ENCODE measurements at places on chromosomes 7 and 10.

- DNase-seq, result no peak
Measured at GRCh38 chr7:123944395-123944794, 19.4 kb downstream of the SPAM1 start.

GRCh38 chr7:1646957-1647891 is 22.9 kb upstream of the ELFN1 start:
- no peak for DNase-seq

- DNase-seq, result peak; percentile 39
Measured at GRCh38 chr7:108454674-108455550, 1.3 kb downstream of the NRCAM start.

- DNase-seq, result no peak
Measured at GRCh38 chr7:22681852-22682657, 44.9 kb upstream of the IL6 start.

DNA sequence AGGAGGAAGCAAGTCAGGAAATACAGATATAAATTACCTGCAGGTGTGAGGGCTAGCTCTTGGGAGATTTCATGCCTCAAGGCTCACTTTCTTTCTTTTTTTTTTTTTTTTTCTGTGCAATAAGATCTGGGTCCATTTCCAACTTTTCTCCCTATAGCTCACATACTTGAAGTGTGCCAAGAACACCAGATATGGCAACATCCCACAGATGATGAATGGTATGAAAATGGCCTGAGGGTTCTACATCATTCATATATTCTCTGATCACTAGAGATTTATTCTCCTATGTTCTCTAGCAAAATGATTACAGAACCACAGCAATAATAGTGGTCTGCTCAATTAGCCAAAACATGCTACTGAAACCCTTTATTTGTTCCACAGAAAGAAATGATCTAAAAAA is 117.2 kb downstream of the LRRTM3 start:
- DNase-seq, result no peak

DNA sequence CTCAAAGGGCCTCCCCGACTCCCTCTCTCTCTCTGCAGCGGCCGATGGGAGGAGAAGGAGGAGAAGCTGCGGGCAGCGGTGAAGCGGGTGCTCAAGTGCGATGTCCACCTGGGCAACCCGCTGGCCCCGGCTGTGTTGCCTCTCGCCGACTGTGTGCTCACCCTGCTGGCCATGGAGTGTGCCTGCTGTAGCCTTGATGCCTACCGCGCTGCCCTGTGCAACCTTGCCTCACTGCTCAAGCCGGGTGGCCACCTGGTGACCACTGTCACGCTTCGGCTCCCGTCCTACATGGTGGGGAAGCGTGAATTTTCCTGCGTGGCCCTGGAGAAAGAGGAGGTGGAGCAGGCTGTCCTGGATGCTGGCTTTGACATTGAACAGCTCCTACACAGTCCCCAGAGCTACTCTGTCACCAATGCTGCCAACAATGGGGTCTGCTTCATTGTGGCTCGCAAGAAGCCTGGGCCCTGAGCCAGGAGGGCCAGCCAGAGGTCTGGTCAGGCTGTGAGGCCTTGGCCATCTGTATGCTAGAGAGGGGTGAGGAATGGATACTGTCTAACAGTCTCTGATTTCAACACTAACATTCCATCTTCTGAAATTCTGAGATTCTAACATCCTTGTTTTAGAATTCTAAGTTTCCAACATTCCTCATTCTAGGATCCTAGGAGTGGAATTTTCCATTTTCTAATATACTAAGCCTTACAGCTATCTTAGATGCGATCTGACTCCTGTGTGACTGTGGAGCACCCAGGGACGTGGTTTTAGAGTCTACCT is 3.6 kb downstream of the INMT start:
- no peak for DNase-seq

GRCh38 chr7:40945788-40946187 is 757.1 kb downstream of the INHBA start:
- no peak for DNase-seq

- no peak for DNase-seq
Measured at GRCh38 chr10:131568866-131569265, 257.3 kb upstream of the TCERG1L start.

- DNase-seq, result no peak
Measured at GRCh38 chr7:31948029-31948428, 122.2 kb downstream of the PDE1C start.

DNA sequence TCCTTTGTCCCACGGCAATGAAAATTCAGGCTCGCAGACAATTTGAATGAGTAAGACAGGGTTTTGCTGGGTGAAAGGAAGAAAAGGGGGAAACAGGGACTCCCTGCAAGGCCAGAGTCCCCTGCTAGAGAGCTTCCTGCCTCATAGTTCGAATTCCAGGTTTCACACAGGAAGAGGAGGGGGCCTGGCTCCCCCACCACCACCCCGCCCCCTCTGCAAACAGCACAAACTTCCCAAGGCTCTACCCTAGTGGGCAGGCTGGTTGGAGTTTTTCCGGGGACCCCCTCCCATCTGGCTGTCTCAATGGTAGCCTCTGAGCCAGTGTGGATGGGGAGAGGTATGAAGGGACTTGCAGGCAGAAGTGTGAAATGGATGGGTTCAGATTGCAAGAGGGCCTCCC is 57.4 kb upstream of the NEBL start:
- DNase-seq, result no peak

DNA sequence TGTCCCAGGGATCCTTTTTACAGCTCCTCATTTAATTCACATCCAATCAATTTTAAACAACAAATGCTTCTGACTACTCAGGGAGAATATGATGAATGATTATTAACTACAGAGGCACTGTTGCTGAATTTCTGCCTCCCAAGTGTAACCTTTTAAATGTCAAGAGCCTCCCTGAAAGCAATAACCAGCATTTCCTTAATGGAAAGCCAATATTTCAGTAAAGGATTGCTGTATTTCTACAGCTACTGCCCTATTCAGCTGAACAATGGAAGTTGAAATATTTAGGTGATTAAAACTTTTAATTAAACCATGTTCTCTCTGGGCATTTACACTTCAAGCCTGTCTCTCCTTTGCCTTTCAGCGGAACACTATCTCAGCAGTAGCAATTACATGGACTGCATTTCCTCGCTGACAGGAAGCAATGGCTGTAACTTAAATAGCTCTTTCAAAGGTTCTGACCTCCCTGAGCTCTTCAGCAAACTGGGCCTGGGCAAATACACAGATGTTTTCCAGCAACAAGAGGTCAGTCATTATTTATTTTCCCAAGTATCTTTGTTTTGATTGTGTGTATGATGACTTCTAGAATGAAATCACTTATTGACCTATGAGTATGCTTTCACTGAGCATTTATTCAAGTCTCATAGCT is 304.7 kb downstream of the BICC1 start:
- DNase-seq, result no peak

- no peak for DNase-seq
Measured at GRCh38 chr7:16801111-16801542, 3.7 kb downstream of the AGR2 start.

- DNase-seq, result no peak
Measured at GRCh38 chr7:107025449-107026103, 18.9 kb upstream of the PRKAR2B start.

- DNase-seq, result peak; percentile 63
Measured at GRCh38 chr10:3192856-3193635, 20.5 kb upstream of the PITRM1 start.

GRCh38 chr7:86454753-86455152 is 189.0 kb upstream of the GRM3 start:
- DNase-seq, result no peak

DNA sequence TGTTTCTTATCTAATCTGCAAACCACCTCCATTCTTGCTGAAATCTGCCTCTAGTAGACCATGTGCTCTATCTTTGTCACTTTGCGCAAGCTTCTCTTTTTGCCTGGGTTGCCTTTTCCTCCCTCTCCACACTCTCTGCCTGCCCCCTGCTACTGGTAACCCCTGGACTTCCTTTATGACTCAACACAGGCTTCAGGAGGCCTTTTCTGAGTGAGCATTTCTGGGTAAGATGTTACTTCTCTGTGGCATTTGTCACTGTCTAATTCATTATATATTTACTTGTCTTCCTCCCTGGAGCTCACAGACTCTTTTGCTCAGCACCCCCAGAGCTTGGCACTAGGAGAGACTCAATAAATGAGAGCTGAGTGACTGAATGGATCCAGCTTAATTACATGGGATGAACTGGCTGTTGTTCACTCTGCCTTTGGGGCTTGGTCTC is 8.4 kb downstream of the GOLGA7B start:
- DNase-seq, result no peak

- DNase-seq, result peak; percentile 79
Measured at GRCh38 chr10:119103903-119104653, at the start of gene DENND10. Gene DENND10, plus strand, starts transcription at chr10:119104113. Its CDS starts 30 bp downstream, at chr10:119104143.

GRCh38 chr7:33873981-33874750 is 31.2 kb upstream of the BMPER start:
- DNase-seq, result no peak

DNA sequence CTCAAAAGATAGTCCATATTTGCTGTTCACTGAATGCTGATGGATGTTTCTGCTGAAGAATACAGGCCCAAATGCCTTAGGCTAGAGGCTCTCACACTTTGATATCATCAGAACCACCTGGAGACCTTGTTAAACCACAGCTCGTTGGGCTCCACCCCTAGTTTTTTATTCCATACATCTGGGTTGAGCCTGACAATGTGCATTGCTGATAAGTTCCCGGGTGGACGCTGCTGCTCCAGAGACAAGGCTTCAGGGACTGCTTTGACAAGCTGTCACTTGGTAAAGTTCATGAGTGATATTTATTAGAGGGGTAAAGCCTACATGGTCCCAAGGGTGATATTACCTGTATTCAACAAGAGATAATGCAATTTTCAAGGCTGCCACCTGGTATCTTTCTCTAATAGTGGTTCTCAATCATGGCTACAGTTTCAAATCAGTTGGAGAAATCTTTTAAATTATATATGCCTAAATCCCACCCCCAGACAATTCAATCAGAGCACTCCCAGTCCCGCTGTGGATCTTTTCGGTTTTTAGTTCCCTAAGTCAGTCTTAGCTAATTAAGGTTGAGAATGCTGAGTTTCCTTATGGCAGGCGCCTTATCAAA is 107.1 kb upstream of the GSDME start:
- no peak for DNase-seq

DNA sequence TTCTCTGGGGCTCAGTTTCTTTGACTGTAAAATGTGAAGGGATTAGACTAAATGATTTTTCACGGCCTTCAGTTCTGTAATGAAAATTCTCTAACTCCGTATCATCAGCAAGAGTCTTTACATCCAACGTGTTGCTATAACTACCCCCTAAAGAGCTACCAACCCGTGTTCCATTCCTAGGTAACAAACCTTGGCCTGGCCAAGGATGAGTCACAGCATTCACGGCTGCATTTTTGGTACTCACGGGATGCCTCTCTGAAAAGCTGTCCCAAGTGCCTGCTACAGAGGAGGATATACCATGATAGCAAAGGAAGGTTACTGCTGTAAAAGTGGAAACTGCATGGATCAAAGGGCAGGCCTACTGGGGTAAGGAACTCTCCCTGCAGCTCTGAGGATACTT is 5.9 kb downstream of the LRRC4 start:
- DNase-seq, result no peak

DNA sequence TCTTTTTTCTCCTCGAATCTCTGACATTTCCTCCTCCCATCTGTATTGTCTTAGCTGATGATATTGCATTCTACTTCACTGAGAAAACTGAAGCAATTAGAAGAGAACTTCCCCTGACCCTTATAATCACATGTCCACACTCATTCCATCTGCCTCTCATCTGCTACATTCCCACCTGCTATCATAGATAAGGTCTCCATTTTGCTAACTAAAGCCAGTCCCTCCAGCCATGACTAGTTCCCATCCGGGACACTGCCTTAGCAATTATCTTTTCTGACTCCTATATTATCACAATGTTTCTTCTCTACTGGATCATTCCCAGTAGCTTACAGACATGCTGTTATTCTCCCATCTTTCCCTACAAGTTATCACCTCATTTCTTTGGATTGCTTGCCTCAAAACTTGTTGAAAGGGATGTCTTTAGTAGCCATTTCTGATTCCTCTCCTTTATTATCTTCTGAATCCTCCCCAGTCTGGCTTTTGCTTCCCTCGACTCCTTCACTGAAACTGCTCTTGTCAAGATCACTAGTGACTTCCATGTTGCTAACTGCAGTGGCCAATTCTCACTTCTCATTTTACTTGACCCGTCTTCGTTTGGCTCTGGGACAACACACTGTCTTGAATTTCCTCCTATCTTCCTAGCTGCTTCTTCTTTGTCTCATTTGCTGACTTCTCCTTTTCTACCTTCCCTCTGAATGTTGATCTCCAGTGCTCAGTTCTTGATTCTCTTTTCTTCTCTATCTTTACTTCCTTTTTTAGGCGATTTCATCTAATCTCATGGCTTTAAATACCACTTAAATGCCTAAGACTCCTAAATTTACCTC is 35.9 kb downstream of the FZD1 start:
- no peak for DNase-seq

DNA sequence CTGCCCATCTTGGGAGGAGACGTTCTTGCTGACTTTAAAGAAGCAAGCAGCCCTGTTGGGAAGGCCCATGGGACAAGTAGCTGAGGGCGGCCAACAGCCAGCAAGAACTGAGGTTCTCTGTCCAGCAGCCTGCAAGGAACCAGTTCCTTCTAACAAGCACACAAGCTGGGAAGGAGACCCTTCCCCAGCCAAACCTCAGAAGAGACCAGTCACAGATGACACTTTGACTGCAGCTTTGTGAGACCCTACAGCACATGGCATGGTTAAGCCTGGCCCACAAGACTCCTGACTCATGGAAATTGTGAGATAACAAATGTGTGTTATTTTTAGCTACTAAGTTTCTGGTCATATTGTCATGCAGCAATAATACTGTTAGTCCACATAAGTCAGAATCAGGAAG is 99.9 kb downstream of the PRLHR start:
- no peak for DNase-seq

DNA sequence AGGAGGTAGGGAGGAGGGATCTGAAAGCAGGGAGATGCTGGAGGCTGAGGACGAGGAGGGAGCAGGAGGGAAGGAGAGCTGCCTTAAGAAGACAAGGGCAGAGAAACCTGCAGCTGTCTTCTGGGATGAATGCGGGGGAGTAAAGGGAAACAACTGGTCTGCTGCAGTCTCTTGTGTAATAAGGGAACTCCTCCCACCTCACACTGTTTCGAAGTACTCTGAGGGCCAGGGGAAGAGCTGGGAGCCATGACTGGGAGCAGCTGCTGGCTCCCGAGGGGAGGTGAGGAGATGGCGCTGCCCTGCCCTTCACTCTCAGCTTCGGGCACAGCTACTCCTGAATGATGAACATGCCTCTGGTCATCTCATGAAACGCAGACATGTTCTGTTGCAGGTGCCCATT is 65.1 kb downstream of the CLEC2L start:
- DNase-seq, result peak; percentile 8

- DNase-seq, result no peak
Measured at GRCh38 chr7:135747366-135747765, 1.2 kb downstream of the FAM180A start.

DNA sequence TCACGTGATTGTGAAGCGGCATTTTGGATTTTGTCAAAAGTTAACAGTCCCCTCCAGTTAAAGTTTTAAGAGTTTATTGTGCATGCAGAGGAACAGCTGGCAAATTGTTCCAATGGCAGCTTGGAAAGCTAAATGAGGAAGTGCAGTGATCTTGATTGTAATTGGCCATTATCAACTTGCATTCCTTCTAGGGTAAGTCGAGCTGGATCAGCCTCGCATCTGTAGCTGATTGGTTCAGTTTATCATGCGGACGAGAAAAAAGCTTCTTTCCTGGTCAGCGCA is 566 bp downstream of the ZNF789 start:
- DNase-seq, result no peak

All from activated T-cell treated with anti-CD3 and anti-CD28 coated beads, Interleukin-2, amount 50 U/mL, for 48 hours (primary cell).